ENCODE measurements at places on chromosomes 3 and 15.
A peak's percentile ranks its signal among the peaks of the same experiment; 100 is the strongest.

DNA sequence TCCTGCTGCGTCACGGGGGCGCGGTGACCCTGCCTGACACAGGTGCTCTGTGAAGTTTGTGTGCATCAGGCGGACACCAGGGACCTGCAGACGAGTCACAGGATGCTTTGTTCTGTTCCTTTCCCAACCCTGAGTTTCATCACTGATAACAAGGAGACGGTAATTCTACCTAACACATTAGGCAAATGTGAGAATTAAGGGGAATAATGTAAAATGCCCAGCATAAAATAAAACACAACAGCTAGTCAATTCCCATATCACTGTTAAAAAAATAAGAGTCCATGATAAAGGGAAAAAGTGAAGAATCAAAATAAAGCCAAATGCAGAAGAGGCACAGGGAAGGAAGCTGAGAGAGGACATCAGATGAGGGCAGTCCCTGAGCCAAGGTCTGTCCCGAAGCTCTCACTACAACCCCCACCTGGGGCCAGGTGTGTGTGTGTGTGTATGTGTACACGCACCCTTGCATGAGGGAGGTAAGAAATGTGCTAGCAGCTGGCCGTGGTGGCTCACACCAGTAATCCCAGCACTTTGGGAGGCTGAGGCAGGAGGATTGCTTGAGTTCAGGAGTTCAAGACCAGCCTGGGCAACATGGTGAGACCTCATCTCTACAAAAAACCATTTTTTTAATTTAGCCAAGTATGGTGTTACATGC, 27.5 kb downstream of the PLA2G4D start:
- DNase-seq, result peak; percentile 17

DNA sequence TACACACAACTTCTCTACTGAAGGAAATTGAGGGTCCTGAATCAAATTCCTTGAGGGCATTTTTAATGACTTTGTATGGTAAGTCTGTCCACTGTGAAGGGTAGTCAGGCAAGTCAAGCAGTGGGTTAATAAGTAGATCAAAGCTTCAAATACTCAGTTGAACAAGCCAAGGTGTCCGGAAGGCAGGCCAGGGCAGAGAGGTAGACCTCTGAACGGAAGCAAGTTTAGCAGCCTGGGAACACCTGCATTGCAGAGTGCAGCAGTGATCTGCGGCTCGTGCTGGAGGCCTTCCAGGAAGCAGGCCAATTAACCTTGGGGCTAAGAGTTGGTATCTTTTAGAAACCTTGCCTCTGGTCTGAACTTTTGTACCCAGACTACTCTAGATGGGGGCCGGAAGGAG, 143.8 kb downstream of the LRTM1 start:
- no peak for DNase-seq

DNA sequence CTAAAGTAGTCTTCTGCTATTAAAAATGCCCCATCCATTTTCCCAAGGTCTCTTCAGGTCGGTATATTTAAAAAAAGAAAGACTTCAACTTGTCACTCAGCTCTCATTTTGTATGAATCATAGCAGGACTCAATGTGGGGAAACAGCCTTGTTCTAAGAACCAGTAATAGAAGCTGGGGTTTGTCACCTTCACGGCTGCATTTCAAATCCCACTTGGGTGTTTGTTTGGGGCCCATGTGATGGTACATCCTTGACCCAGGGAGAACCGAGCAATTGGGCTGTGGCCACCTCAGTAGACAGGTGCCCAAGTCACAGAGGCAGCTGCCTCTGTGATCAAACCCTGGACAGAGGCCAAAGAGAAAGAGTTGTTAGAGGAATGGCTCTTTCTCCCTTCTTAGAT, 70.3 kb upstream of the ARL8B start:
- no peak for DNase-seq

GRCh38 chr3:109384164-109384563, 46.8 kb upstream of the DPPA4 start:
- no peak for DNase-seq

- no peak for DNase-seq
Measured at GRCh38 chr3:187292631-187293515, 1.3 kb upstream of the MASP1 start.

GRCh38 chr3:160374472-160374871, 24.6 kb downstream of the IFT80 start:
- DNase-seq, result no peak

All from ecto neural progenitor cell (in vitro differentiated cells).